ENCODE measurements at places on chromosomes 4 and X.

- DNase-seq = no peak
Observed at GRCh38 chr4:73725985-73726384, 14.4 kb upstream of the CXCL8 start.

DNA sequence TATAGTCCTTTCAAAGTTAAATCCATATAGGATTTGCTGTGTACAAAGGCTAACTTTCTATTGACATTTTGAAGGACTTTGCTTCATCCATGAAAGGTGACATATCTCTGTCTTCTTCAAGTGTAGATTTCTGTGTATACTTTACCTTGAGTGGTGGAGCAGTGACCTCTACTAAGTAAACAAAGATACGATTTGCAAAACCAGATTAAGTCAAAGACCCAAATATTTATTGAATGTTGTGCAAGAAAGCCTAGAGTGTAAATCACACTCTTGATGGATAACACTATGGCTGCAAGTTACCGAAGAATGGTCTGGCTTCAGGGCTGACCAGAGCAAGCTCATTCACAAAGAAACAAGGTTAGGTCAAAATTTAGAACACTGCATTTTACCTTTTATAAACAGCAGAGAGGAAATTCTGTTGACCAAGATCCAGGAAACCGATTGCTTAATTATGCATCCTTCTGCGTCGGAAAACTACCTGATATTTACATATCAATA lies 5.4 kb upstream of the FGG start:
- no peak for DNase-seq

DNA sequence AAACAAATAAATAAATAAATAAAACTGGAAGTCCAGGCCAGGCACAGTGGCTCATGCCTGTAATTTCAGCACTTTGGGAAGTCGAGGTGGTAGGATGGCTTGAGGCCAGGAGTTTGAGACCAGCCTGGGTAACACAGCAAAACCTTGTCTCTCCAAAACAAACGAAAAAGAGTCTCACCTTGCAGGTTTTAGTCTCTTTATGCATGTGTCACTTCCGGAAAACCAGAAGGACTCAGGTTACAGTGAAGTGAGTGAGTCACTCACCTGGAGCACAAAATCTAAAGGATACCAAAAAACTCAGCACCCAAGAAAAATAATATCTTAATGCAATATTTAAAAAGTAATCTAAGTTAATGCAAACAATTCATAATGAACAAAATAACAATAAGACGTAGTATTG lies 20.1 kb upstream of the SLC34A2 start:
- DNase-seq = no peak

- no peak for DNase-seq
Observed at GRCh38 chr4:98179951-98180350, 36.7 kb upstream of the STPG2 start.

- no peak for DNase-seq
Observed at GRCh38 chr4:174524242-174524641, 2.0 kb upstream of the HPGD start.

DNA sequence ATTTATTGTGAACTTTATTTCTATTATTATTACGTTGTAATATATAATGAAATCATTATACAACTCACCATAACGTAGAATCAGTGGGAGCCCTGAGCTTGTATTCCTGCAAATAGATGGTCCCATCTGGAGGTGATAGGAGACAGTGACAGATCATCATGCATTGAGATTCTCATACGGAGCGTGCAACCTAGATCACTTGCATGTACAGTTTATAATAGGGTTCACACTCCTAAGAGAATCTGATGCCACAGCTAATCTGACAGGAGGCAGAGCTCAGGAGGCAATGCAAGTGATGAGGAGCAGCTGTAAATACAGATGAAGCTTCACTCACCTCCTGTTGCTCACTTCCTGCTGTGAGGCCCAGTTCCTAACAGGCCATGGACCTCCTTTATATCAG lies 2170.2 kb downstream of the PCDH7 start:
- no peak for DNase-seq
